ENCODE measurements at places on chromosomes 3 and 15. TPM values are rescaled to one million over a fixed set of nuclear protein-coding genes. Genes with fewer than 3 reads are reported as not detected.

The TTLL13 gene
- total RNA-seq, result not detected

The GLDN gene
- total RNA-seq, result 0.22 TPM

The RHCG gene
- not detected for total RNA-seq

The SLC6A1 gene
- not detected for total RNA-seq

The MUSTN1 gene
- total RNA-seq, result 0.50 TPM

The SECISBP2L gene
- 25.3 TPM for total RNA-seq

The SPATA12 gene
- total RNA-seq, result 0.11 TPM

The MFAP1 gene
- 37.8 TPM for total RNA-seq

The LMAN1L gene
- total RNA-seq, result not detected

The LAMB2 gene
- total RNA-seq, result 640 TPM

The DNASE1L3 gene
- not detected for total RNA-seq

The HHLA2 gene
- not detected for total RNA-seq

The SERPINI1 gene
- 1.4 TPM for total RNA-seq

The TTC14 gene
- 47.3 TPM for total RNA-seq

The PDZRN3 gene
- total RNA-seq, result 27.7 TPM

The ITGA11 gene
- total RNA-seq, result 2.8 TPM

The SI gene
- not detected for total RNA-seq

The LRRC34 gene
- total RNA-seq, result 11.1 TPM

The SLC35G2 gene
- total RNA-seq, result 14.2 TPM

The KBTBD8 gene
- total RNA-seq, result 4.0 TPM

The TMC3 gene
- not detected for total RNA-seq

The ZNF860 gene
- 0.37 TPM for total RNA-seq

The ZNF770 gene
- 53.1 TPM for total RNA-seq

The DNAH12 gene
- under 0.01 TPM for total RNA-seq

The CD276 gene
- 164 TPM for total RNA-seq

The RTP4 gene
- total RNA-seq, result 1.4 TPM

The BNC1 gene
- total RNA-seq, result 11.3 TPM

The ANXA2 gene
- 2,986 TPM for total RNA-seq

The KCNAB1 gene
- total RNA-seq, result not detected

The DUOXA1 gene
- total RNA-seq, result not detected

The EPHB3 gene
- 8.5 TPM for total RNA-seq

The CYP1A2 gene
- not detected for total RNA-seq

The RBP2 gene
- total RNA-seq, result not detected

The TUSC7 gene
- total RNA-seq, result not detected

The SLCO2A1 gene
- under 0.01 TPM for total RNA-seq

The CDHR4 gene
- total RNA-seq, result 0.12 TPM

The NRG4 gene
- not detected for total RNA-seq

The MAGEL2 gene
- under 0.01 TPM for total RNA-seq
